ENCODE measurements at places on chromosomes 6 and 20.

DNA sequence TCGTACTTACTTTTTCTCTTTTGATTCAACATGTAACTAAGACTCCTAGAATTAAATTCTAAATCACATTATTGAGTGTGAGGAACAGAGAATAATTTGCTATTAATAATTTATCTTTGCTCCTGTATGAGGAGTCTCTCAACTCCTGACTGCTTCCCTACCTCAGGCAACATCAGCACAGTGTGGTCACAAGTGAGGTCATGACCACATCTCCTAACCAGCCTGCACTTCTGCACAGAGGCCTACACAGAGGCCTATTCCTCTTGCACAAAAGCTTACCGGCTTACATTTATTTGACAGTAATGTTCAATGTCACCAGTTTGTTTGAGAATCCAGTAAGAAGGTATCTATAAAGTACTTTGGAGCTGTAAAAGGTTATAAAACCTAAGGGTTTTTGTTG lies 637.4 kb upstream of the MARCKS start:
- DNase-seq = no peak

GRCh38 chr6:80454661-80455365 lies 348.3 kb downstream of the BCKDHB start:
- no peak for DNase-seq

- DNase-seq = peak; percentile 55
These were observed 55.2 kb upstream of the ADGRF1 start for GRCh38 chr6:47097092-47097945.

DNA sequence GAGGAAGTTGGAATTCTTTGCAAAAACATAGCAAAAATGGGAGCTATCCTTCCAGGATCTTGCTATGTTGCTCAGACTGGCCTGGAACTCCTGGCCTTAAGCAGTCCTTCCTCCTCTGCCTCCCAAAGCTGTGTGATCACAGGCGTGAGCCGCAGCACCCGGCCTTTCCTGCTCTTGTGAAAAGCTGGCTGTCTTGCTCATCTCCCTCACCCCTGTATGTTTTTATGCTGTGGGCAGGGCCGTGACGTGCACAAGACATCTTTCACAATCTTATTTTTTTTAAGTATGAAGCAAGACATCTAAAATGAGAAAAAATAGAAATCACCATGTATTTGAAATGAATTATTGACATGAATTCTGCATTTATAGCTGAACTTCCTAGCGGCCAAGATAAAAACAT lies 110.4 kb downstream of the SAMD5 start:
- no peak for DNase-seq

GRCh38 chr20:10004900-10005299 lies 29.9 kb upstream of the ANKEF1 start:
- DNase-seq = no peak

DNA sequence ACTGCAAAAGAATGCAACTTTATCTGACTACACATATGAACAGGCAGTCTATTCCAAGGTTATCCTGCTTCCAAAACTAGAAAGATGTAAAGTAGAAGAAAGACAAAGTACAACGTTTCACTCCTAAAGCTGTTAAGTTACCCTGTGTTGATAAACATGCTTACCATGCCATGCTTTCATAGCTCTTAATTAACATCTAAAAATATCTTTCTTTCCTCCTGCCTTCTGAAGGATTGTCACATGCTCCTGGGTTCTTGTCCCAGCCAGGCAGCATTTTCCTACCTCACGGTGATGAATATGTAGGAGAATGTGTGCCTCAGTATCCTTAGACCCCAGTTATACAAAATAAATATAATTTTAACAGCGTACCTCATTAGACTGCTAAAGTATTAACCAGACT lies 344.6 kb downstream of the SYNE1 start:
- no peak for DNase-seq

DNA sequence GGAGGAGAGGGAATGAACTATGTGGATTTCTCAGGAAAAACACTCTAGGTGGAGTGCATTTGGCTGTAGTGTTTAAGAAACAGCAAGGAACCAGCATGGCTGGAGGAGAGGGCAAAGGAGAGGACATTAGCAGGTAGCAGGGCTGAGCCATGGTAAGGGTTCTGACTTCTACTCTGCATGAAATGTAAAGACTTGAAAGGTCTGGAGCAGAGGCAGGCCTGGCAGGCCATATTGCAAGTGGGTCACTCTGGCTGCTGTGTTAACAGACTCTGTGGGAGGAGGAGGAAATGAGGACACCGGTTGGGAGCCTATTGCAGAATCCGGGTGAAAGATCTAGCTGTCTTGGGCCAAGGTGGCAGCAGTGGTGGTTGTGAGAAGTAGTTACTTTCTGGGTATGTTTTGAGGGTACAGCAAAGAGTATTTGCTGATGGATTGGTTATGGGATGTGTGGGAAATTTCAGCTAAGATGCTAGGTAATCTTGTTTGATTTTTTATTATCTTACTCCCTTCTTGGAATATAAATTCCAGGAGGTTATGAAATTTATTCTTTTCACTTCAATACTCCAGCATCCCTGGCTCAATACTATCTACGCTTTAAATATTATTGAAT lies 115.9 kb upstream of the BCLAF1 start:
- no peak for DNase-seq

GRCh38 chr6:113205553-113205952 lies 651.6 kb upstream of the MARCKS start:
- no peak for DNase-seq

- no peak for DNase-seq
These were observed 19.0 kb upstream of the PREX1 start for GRCh38 chr20:48846516-48847492.

- no peak for DNase-seq
These were observed 56.6 kb downstream of the MTHFD1L start for GRCh38 chr6:150922137-150922536.

DNA sequence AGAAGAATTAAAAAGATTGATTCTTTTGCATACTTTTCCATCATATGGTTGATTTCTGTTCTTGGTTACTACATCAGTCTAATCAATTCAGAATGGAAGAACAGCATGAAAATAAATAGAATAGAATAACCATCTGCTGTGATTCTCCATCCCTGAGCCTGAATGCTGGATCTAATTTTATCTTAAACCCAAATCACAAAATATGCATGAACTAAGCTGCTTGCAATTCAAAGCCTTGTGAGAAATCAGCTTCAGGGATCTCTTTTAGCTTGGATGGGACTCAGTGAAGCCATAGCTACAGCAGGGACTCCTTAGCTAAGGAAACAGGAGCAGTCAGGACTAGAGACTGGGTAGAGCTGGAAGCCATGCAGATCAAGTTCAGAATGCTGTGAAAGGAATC lies 74.1 kb downstream of the TPBG start:
- DNase-seq = no peak

GRCh38 chr6:154861825-154862224 lies 128.6 kb downstream of the SCAF8 start:
- DNase-seq = no peak

GRCh38 chr6:110093981-110094380 lies 85.5 kb downstream of the WASF1 start:
- no peak for DNase-seq

DNA sequence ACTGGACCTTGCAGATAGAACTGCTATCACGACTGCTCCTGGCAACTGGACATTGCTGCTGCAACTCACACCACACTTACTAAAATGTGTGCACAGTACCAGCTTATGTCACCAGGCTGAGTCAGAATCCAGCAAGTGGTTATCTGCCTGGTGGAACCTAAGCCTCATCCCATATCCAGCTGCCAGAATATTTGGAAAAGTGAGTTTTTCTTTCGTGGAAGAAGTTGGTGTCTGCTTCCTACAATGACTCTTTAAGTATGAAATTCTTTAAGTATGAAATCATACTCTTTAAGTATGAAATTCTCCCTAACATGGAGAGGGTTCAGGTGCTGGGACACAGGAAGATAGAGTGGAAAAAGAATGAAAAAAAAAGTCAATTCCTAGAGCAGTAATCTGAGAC lies 16.4 kb upstream of the POLR1H start:
- DNase-seq = no peak

GRCh38 chr6:42402184-42402583 lies 49.5 kb downstream of the TRERF1 start:
- no peak for DNase-seq

DNA sequence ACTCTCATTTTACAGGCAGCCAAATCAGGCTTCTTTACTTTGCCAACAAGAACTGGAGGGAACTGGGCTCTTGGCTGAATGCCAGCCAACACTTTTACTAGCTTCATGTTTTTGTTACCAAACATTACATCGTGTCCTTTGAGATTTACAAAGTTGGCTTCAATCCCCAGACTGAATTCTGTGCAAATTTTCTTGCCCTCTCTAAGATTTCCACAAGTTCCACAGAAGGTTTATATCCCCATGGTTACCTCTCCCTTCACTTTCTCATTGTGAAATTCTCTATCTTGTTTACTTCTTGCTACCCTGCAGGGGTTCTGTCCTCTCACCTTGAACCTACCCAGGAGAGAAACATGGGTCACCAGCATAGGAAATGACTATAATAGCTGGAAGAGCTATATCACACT lies 37.6 kb upstream of the PLCB1 start:
- no peak for DNase-seq

- no peak for DNase-seq
These were observed 228.0 kb upstream of the PLN start for GRCh38 chr6:118319894-118320649.

DNA sequence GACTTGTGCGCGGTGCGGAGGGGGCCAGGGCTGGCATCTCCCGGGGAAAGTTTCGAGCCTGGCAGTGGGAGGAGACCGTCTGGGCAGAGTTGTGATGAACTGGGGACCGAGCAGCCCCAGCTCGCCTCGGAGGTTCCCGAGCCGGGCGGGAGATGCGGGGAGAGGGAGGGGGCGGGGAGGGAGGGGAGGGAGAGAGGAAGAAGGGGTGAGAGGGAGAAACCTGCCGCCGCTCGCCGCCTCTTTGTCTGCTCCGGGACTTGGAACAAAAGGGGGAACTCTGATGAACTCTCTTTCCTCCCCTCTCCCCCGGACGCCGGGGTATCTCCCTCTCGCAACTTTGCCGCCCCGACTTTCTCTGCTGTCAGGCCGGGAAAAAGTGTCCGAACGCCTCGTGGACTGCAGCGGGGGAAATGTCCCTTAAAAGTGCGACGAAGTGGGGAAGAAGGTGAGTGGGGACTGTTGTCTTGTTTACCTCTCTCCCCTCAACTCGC lies 72.7 kb downstream of the SOX4 start:
- no peak for DNase-seq

- DNase-seq = no peak
These were observed 39.1 kb downstream of the COL12A1 start for GRCh38 chr6:75166773-75167172.

DNA sequence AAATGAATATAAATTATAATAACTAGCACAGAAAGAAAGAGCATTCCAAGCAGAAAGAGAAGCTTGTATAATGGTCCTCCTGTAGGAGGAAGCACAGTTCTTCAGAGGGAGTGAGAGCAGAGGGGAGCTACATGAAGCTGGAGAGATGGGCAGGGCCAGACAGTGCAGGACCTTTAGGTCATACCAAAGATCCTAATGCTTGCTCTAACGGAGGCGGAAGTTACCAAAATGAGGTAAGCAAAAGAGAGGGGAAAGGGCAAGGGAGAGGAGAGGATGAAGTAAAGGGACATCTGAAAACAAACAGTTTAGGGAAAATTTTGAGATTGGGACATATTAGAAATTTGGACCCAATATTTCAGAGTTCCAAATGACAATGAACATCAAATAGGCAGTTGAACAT lies 50.2 kb downstream of the HBS1L start:
- no peak for DNase-seq

DNA sequence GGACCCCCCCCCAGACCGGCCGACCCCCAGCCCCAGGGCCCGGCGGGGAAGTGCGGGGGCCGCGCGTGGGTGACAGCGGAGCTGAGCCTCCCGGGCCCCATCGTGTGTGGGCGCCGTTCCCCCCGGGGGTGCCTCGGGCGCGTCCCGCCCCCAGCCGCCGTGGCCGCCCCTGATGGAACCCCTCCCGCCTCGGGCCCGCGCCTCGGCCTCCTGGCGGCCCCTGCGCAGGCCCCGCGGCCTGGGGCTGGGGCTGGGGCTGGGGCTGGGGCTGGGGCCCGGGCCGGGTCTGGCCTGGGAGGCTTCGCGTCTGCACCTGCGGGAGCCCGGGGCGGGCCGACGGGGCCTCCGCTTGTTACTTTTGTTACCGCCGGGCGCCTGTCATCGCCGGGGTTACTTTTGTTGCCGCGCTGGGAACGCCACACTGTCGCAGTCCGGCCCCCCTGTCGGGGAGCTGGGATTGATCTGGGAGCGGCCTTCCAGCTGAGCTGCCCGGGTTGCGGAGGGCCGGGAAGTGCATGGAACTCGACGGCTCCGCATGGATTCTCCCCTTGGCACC lies 598 bp downstream of the OGFR start:
- DNase-seq = no peak

DNA sequence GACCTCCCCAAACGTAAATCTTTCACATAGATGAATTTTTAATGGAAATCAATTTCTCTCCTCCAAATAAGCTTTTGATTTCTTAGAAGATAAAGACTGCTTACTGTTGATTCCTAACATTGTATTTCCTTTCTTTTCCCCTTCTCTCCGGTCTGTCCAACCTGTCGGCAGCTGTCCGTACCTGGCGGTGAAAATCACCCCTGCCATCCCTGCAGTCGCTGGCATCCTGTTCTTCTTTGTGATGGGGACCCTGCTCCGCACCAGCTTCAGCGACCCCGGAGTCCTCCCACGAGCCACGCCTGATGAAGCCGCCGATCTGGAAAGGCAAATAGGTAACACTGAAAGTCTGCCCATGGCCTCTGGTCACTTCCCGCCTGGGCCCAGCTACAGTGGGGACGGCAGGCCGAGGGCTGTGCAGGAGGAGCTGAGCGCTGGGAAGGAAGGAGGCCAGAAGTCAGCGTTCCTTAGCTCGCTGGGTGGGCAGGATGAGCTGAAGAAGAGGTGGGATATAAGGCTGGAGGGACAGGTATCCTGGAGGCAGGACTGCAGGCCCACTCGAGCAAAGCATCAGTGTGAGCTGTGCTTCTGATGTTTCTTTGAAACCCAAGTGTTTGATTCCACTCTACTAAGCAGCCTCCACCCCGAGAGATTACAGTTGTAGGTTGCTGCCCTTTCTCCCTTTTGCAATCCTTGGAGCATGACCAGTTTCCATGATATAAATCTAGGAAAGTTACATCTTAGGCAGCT lies 161.6 kb downstream of the ZDHHC14 start:
- no peak for DNase-seq

- DNase-seq = no peak
These were observed 51.4 kb downstream of the IBTK start for GRCh38 chr6:82196161-82196560.

DNA sequence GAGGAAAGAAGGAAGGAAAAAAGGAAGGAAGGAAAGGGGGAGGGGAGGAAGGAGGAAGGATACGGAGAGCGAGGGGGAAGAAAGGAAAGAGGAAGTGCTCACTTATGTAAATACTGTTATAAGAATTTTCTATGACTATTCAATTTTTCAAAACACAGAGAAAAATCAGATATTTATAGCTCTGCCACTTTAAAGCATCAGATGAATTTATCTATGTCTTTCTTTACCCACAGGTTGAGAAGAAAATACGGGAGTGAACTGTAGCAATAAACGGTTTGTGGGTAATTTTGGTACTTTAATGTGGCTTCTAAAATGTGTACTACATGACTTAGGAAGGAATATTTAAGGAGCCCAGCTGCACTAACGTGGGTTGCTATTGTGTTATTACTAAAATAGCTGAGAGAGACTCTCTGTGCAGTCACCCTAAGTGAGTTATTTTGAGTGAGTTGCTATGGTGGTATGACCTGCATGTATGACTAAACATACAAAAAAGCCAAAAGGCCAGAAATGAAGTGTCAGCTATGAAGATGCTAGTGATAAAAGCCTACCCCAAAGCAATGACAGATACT lies 225.5 kb downstream of the SOD2 start:
- no peak for DNase-seq

GRCh38 chr6:156102129-156102528 lies 646.5 kb upstream of the NOX3 start:
- DNase-seq = no peak
